ENCODE measurements at places on chromosomes 3 and 15.

- no peak for DNase-seq
Measured at GRCh38 chr3:104939196-104939595, 427.5 kb upstream of the ALCAM start.

DNA sequence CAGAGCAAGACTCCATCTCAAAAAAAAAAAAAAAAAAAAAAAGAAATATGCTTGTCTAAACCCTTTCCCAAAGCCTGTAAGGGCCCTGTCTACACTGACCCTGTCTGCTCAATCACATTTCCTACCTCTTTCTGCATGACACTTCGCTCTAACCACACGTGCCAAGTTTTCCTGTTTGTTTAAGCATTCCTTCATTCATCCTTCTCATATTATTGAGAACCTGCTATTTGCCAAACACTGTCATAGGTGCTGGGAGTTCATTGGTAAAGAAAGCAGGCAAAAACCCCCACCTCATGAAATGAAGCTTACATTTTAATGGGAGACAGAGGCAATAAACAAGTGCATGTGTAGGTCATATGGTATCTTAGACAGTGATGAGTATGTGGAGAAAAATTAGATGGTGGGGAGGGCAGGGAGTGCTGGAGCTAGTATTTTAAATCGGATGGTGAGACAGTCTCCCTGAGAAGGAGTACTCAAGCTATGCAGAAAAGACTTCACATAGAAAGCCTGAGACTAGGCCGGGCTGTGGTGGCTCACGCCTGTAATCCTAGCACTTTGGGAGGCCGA, 48.0 kb downstream of the B3GNT5 start:
- DNase-seq = no peak

DNA sequence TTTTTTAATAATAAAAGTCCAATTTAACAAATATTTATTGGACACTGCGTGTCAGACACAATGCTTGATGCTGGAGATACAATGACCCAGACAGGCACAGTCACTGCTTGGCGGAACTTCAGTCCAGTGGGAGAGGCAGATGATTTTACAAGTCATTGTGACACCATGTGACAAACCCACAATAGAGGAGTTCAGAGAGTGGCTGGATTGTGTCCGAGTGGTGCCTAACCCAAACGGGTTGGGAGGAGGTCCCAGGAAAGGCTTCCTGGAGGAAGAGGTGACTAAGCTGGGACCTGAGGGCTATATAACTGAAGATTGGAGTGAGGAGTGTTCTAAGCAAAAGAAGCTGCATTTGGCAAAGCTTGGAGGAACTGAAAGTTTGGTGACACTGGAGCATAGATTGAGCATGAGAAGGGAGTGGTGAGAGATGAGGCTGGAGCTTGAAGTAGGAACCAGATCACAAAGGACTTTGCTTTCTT, 41.4 kb downstream of the CRTC3 start:
- no peak for DNase-seq

DNA sequence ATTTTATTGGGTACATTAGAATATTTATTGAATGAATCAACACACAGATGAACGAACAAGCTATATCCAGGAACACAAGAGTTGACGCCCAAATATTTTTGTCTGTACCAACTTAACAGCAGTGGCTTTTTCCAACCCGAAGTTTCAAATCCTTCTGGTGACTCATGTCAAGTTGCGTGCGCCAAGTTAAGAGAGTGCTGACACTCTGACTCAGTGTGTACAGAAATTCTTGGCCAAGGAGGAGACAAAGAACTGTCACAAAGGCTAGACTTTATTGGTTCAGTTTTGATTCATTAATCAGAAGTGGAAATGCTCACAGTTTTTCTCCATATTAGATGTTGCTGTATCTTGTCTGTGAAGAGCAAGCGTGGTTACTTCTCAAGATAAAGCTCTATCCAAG, 59.6 kb upstream of the TSC22D2 start:
- no peak for DNase-seq

GRCh38 chr15:100429116-100429728, 87.4 kb upstream of the ADAMTS17 start:
- no peak for DNase-seq

GRCh38 chr3:37450561-37450960, 276.2 kb upstream of the LRRFIP2 start:
- no peak for DNase-seq

GRCh38 chr15:62607643-62608042, 434.9 kb upstream of the TPM1 start:
- no peak for DNase-seq

DNA sequence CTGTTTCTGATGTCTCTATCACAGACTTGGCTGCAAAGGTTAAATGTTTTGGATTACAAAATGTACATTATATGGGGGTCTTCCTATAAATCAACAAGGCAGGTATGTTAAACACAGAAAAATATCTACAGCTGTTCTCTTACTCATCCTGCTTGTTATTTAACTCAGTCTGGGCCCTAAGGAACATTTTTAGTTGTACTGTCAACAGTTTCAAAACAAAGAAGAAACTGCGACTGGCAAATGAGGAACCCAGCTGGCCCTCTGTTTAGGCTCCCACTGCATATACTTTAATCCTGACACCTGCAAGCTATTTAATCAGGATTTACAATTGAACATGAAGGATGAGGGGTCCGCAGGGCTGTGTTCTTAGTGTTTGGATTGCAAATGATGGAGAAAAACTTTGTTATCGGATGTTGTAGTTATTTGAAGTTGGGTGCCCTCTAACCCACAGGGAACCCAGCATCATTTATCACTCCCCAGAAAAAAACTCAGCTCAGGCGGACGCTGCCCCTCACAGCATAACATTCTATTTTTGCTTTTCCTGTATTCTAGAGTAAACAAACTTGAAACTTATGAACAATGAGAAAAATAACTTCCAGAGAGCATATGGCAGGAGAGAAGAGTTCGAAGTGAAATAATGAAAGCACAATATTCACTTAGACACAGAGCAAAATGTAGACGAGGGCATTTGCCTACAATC, 91.2 kb downstream of the POLR2M start:
- DNase-seq = no peak

DNA sequence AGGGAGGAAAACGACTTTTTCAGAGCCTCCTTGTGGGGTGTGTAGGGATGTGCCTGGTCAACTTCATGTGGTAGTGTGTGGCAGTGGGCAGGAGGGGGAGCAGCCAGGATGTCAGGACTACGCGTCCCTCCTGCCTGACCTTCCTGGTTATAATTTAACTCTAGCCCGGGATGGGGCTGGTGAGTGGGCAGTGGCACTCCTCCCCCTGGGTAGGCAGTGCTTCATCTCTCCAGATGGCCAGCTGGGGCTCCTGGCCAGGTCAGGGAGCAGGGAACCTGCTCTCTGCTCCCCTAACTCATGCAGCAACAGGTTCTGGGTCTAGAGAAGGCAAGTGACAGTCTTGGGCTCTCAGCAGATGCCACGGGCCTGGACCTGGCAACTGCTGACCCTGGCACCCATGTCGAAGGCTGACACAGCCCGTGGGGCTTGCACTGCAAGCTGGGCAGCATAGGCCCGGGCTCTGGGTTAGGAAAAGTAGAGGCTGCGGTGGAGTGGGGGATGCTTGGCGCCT, 2.6 kb downstream of the ITIH4 start:
- DNase-seq = no peak

GRCh38 chr3:126542340-126543241, 16.1 kb downstream of the C3orf22 start:
- no peak for DNase-seq

DNA sequence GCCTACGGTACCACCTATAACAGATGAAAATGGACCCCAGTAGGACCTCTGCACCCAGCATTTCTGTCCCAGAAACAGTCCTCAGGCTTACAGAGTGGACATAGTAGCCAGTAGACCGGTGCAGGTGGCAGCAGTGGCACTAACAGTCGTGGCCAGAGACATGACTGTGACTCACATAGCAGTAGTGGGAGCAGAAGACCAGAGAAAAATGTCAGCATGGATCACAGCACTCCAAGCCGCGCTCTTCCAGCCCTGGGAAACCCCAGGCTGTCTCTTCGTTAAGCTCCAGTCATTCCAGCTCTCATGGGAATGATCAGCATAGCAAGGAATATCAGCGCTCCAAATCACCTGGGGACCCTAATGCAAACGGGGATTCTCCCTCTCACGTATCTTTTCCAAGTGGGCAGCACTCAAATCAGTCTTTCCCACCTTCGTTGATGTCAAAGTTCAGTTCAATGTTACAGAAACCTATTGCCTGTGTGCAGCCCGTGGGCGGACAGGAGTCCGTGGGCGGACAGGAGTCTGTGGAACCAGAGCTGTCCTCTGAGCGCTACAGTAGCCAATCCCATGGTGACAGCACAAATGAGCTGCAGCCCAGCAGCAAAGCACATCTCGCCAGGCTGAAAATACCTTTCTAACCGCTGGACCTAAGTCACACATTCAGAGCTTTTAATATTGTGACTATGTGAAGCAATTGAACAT, 10.5 kb downstream of the BFSP2 start:
- DNase-seq = no peak

- DNase-seq = no peak
Measured at GRCh38 chr15:57079931-57080620, 161.6 kb downstream of the TCF12 start.

GRCh38 chr15:60371175-60372051, 26.4 kb downstream of the ANXA2 start:
- DNase-seq = no peak
